ENCODE measurements at places on chromosomes 6 and 20. TPM values are rescaled to one million over a fixed set of nuclear protein-coding genes. Genes with fewer than 3 reads are reported as not detected.

Gene IMPG1
- not detected for total RNA-seq

Gene EPHA7
- total RNA-seq = 424 TPM

Gene HLA-DQB1
- total RNA-seq = not detected

Gene WFDC2
- total RNA-seq = not detected

DNA sequence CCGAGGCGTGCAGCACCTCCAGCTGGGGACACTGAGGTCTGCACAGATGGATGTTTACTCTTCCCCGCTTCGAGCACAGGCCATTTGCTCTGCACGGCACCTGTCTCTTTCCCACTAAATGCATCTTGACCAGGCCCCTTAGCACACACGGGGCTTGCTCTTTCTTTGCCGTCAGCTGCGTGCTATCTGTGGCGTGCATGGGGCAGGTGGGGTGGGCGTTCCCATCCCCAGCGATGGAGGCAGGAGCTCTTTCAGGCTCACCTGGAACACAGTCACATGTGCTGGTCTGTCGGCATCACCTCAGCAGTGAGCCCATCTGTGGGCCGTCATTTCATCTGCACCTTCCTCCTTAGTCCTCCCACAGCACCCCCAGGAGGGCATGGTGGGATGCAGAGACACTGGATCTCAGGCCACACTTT is 35.1 kb downstream of the RBM38 start:
- no peak for DNase-seq
- no peaks in the 10 kb centered on the region for H3K36me3 ChIP-seq
- peaks cover 7% of the 10 kb centered on the region for H3K4me1 ChIP-seq

DNA sequence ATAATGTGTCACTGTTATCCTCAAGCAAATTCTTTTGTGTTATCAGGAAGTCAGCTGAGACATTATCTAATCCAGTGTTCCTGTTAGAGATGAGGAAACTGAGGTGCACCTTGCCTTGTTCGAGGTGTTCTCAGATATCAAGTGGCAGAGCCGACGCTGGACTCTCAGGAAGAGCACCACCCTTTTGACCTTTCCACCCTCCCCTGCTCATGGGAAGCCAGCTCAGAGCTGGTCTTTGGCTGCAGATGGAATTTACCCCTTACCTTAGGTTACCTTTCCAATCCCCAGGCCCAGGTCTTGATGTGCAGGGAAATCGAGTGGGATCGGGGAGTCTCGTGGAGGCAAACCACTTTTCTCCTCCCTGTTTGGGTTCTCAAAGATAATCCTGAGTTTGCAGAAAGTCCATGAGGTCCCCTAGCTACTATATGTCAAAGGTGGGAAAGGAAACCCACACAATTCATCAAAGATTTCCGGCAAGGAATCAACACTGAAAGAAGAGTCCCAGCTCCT is 62.9 kb upstream of the PIM1 start:
- DNase-seq = no peak
- no peak overlapping the region for H3K27ac ChIP-seq
- H3K4me1 ChIP-seq = peaks cover 25% of the 10 kb centered on the region
- H3K4me3 ChIP-seq = no peak overlapping the region

- no peak for DNase-seq
- H3K4me3 ChIP-seq = no peak overlapping the region
- H3K27ac ChIP-seq = no peak overlapping the region
- peaks cover 14% of the 10 kb centered on the region for H3K36me3 ChIP-seq
These were observed 91.9 kb upstream of the LAMP5 start for GRCh38 chr20:9422321-9423057.

DNA sequence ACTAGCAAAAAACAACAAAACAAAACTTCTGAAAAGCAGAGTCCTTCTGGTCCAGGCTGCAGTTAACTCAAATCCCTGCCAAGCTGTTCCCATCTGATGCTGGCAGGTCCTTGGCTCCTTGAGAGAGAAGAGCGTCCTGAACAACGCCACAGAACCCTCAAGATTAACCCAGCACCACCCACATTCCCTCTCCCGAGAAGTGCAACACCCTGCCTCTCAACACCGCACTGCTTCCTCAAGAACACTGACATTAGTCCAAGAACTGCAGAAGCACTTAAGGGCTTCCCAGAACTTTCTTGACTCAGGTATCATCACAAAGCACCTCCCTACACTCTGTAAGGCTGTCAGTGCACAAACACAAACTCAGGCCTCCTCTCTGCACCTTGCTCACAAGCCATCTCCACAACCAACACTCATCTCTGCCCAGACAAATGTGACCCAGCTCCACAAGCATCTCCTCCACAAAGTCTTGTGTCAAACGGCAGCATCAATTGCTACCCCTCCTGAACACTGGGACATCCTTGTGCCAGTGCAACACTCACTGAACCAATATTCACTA is 7.5 kb downstream of the MRPL14 start:
- H3K4me1 ChIP-seq = peaks cover 63% of the 10 kb centered on the region
- no peak overlapping the region for H3K4me3 ChIP-seq
- peaks cover 10% of the 10 kb centered on the region for H3K36me3 ChIP-seq
- H3K27ac ChIP-seq = no peak overlapping the region
- DNase-seq = no peak

GRCh38 chr6:121055572-121056163 is 278.6 kb downstream of the TBC1D32 start:
- H3K36me3 ChIP-seq = no peaks in the 10 kb centered on the region
- peaks cover 15% of the 10 kb centered on the region for H3K27me3 ChIP-seq
- no peaks in the 10 kb centered on the region for H3K4me1 ChIP-seq
- H3K27ac ChIP-seq = no peak overlapping the region
- no peak for DNase-seq
- no peak overlapping the region for H3K4me3 ChIP-seq

- H3K27ac ChIP-seq = no peak overlapping the region
- peaks cover 1% of the 10 kb centered on the region for H3K4me1 ChIP-seq
- peaks cover 3% of the 10 kb centered on the region for H3K36me3 ChIP-seq
- no peak overlapping the region for H3K4me3 ChIP-seq
These were observed 46.5 kb downstream of the SESN1 start for GRCh38 chr6:109048176-109048575.

GRCh38 chr20:63327231-63327745 is 33.9 kb downstream of the CHRNA4 start:
- H3K27me3 ChIP-seq = peaks cover 14% of the 10 kb centered on the region
- no peak for DNase-seq
- H3K27ac ChIP-seq = no peak overlapping the region
- H3K36me3 ChIP-seq = no peaks in the 10 kb centered on the region
- no peak overlapping the region for H3K4me3 ChIP-seq
